ENCODE measurements at places on chromosomes 6 and 20.

DNA sequence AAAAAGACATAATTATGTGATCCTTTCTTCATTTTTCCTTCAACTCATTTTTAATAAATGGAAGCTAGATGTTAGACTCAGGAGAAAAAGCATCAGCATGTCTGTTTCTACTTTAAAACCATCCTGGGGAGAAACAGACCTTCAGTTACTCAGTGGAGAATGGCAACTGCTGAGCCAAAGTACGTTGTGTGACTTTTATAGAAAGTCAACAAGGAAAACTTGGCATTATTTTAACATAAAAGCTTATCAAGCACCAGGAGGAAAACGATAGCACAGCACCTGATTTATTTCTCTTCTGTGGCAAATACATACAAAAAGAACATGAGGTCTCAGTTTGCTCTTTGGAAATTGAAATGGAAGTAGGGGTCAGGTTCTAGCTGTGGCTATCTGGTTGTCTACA is 115.3 kb upstream of the RIPOR2 start:
- DNase-seq, result no peak

DNA sequence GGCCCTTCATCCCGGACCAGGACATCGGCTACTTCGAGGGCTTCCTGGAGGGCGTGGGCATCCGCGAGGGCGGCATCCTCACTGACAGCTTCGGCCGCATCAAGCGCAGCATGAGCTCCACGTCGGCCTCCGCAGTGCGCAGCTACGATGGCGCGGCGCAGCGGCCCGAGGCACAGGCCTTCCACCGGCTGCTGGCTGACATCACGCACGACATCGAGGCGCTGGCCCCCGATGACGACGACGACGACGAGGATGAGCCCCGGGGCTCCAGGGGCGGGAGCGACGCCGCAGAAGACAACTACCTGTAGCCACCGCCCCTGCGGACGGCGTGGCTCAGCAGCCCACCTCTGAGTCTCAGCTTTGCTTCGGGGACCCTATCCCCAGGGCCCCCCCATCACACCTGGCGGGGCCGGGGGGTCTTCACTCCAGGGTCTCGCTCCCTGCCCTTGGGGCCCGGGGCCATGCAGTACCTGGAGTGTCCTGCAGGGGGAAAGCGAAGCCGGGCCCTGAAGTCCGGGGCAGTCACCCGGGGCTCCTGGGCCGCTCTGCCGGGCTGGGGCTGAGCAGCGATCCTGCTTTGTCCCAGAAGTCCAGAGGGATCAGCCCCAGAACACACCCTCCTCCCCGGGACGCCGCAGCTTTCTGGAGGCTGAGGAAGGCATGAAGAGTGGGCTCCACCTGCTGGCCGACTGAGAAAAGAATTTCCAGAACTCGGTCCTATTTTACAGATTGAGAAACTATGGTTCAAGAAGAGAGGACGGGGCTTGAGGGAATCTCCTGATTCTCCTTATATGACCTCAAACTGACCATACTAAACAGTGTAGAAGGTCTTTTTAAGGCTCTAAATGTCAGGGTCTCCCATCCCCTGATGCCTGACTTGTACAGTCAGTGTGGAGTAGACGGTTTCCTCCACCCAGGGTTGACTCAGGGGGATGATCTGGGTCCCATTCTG is 20.8 kb upstream of the HCK start:
- no peak for DNase-seq

DNA sequence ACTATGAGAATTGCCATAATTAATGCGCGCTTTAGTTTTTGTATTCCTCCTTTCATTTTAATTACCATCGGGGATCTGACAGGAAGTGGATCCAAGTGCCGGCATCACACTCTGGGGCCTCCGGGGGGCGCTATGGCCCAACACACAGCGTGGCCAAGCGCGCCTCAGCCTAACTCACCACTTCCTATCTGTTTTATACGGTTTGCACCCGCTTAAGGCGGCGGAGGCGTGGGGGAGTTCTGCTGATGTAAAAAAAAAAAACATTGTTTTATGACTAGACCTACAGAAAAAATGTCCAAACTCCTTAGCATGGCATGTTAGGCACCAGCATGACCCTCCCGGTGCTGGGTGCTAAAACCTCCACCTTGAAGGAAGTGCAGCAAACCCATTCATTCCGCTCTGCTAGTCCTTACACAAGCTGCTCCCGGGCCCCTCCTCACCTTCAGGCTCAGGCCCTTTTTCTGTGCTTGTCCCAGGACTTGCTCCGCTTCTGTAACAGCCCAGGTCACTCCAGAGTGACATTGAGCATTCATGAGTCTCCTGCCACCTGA is 4.5 kb upstream of the EBF4 start:
- DNase-seq, result peak; percentile 67

- DNase-seq, result no peak
These were observed 77.6 kb upstream of the STXBP5 start for GRCh38 chr6:147126618-147127022.

GRCh38 chr6:87965806-87966205 is 81.8 kb upstream of the SPACA1 start:
- DNase-seq, result no peak
